ENCODE measurements at places on chromosomes 16 and 17. TPM values are rescaled to one million over a fixed set of nuclear protein-coding genes. Genes with fewer than 3 reads are reported as not detected.

- peaks cover 30% of the 10 kb centered on the region for H3K4me1 ChIP-seq
- no peak overlapping the region for H3K4me3 ChIP-seq
- no peaks in the 10 kb centered on the region for H3K27me3 ChIP-seq
- no peak for DNase-seq
Measured at GRCh38 chr16:57387598-57388354, 15.5 kb downstream of the CX3CL1 start.

DNA sequence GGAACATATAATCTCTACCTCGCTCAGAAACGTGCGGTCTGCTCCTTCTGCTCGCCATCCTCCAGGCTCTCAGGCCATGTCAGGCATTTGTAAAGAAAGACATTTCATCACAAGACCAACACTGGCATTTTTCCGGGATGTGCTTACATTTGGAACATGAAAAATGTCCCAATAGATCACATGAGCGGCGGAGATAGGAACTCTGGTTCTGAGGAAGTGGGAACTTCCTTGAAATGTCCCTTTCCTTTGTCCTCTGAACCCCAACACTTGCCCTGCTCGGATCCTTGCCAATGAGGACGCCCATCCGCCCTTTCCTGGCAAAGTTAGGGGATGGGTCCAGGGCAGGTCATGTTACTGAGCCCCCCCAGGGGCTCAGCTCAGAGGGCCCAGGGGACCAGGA, 130.5 kb downstream of the MAF start:
- no peaks in the 10 kb centered on the region for H3K27me3 ChIP-seq
- DNase-seq, result no peak

- DNase-seq, result no peak
- H3K27me3 ChIP-seq, result peaks cover 13% of the 10 kb centered on the region
- no peaks in the 10 kb centered on the region for H3K4me1 ChIP-seq
Measured at GRCh38 chr17:6027342-6028024, 42.7 kb upstream of the WSCD1 start.

DNA sequence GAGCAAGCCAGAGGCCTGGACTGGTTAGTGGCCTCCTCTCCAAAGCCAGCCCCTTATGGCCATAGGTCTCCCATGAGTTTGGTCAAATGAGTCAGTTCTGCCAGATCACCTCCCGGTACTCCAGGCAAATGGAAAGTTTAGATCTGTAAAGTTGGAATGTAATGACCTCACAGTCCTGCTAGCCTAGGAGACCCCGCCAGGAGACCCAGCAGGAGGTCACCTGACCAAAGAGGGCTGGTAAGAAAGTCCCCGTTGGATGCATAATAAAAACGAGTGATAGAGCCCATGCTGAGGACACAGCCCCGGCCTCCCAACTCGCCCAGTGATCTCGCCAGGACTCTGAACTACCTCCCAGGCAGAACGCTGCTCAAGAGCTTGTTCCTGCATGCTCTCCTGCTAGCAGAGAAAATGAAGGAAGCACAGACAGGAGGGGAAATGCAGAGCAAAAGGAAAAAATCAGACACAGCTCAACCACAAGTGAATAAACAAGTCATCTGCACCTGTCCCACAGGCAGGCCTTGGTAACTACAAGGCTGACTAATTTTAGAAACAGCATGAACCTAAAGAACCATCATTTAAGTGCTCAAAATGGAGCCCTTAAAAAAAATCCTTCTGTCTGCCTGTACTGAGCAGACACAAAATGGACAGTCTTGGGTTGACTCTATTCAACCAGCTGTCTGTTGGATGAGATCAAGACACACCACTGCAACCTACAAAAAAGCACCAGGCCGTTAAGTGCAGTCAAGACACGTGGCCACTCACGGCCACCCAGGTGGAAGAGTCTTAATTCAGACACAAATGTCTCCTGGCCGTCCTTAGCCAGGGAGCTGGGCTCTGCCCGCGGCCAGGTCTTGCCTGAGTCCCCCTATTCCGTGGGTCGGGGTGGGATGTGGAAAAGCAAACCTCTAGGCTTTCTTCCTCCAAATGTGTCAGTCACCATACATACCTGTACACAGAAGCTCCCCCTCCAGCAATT, 9.2 kb downstream of the CDIP1 start:
- H3K27ac ChIP-seq, result no peak overlapping the region
- no peaks in the 10 kb centered on the region for H3K4me1 ChIP-seq
- DNase-seq, result no peak
- H3K27me3 ChIP-seq, result no peaks in the 10 kb centered on the region
- H3K4me3 ChIP-seq, result no peak overlapping the region

- no peak overlapping the region for H3K4me3 ChIP-seq
- no peak overlapping the region for H3K27ac ChIP-seq
- H3K27me3 ChIP-seq, result no peaks in the 10 kb centered on the region
Measured at GRCh38 chr16:88561485-88562359, 8.5 kb upstream of the ZC3H18 start.

- peak overlapping the region; percentile 60 for H3K4me3 ChIP-seq
- peak; percentile 86 for DNase-seq
- peaks cover 6% of the 10 kb centered on the region for H3K4me1 ChIP-seq
- H3K27me3 ChIP-seq, result no peaks in the 10 kb centered on the region
- peak overlapping the region; percentile 76 for H3K27ac ChIP-seq
Measured at GRCh38 chr17:36183001-36183971, 6.8 kb upstream of the TBC1D3B start.

DNA sequence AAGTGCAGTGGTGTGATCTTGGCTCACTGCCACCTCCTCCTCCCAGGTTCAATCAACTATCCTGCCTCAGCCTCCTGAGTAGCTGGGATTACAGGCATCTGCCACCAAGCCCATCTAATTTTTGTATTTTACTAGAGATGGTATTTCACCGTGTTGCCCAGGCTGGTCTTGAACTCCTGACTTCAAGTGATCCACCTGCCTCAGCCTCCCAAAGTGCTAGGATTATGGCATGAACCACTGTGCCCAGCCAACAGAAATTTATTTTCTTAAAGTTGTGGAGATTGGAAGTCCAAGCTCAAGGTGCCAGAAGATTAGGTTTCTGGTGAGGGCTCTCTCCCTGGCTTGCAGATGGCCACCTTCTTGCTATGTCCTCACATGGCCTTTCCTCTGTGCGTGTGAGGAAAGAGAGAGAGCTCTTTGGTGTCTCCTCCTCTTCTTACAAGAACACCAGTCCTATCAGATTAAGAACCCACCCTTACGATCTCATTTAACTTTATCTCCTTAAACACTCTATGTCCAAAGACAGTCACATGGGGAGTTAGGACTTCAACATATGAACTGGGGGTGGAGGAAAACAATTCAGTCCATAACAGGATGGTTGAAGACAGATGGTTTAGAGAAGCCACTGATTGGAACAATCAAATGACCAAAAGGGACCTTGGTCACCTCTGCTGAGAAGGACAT, 31.8 kb downstream of the C16orf82 start:
- H3K4me3 ChIP-seq, result no peak overlapping the region
- H3K27ac ChIP-seq, result no peak overlapping the region
- no peaks in the 10 kb centered on the region for H3K27me3 ChIP-seq
- DNase-seq, result no peak

DNA sequence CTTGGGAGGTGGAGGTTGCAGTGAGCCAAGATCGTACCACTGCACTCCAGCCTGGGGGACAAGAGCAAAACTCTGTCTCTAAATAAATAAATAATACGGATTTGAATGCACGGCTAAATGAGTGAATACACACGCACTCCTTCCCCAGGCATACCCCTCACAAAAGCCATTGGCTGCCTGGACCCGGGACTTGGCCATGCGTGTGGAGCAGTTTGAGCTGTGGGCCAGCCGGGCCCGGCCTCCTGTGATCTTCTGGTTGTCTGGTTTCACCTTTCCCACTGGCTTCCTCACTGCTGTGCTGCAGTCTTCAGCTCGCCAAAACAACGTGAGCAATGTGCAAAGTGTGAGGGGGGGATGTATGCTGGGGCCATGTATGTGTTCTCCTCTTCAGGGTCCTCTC, 1.6 kb upstream of the KDM6B start:
- H3K4me1 ChIP-seq, result peaks cover 11% of the 10 kb centered on the region
- H3K36me3 ChIP-seq, result no peaks in the 10 kb centered on the region
- no peak overlapping the region for H3K27ac ChIP-seq
- no peak overlapping the region for H3K4me3 ChIP-seq
- no peaks in the 10 kb centered on the region for H3K27me3 ChIP-seq

DNA sequence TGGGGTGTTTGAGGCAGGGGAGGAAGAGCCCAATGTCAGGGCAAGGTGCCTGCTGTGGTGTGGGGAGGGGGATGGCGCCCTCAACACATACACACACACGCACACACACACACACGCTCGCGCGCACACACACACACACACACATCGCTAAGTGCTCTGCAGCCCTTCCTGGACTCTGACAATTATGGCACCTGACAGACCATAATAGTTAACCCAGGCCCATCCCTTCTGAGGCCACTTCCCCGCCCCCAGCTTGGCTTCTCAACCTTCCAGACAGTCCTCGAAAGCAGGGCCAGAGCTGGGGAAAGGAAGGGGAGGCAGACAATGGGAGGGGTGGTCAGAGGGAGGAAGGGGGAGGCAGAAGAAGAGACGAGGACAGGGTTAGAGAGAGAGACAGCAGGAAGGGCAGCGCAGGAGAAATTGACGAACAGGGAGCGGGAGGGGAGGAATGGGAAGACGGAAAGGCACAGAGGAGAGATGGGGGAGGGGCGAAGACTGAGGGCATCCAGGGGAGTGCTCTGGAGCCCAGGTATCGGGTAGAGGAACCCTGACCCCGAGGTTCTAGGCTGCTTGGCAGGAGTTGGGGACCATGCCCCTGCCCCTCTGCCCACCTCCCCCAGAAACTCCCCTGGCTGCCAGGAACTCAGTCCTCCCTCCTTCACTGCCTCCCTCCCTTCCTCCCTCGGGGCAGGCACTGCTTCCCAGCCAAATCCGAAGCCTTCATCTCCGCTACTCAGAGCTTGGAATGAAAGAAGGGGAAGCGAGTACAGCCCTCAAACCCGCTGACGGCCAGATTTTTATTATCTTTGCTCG, 4.0 kb downstream of the SRCIN1 start:
- H3K27me3 ChIP-seq, result peaks cover 62% of the 10 kb centered on the region
- no peaks in the 10 kb centered on the region for H3K36me3 ChIP-seq
- H3K27ac ChIP-seq, result no peak overlapping the region
- no peak for DNase-seq
- H3K4me3 ChIP-seq, result no peak overlapping the region

DNA sequence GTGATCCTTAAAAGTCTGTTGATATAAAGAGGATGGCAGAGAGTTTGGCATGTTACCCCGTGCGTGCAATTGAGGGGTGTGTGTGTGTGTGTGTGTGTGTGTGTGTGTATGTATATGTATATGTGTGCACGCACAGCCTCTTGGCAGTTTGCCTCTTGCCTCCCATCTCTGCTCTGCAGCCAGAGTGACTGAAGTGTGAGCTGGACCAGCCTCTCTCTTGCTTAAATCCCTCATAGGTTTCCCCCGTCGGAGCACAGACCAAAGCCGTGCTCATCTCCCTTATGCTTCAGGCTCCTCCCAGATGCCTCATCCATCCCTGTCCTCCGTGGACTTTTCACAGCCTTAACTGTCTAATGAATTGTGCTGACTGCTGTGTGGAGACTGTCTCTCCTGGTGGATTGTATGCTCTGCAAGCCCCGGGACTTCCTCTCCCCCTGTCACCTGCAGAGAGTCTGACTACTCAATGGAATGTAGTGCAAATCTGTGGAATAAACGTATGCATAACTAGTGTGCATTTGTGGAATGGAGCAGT, 413.5 kb downstream of the CPPED1 start:
- no peak overlapping the region for H3K4me3 ChIP-seq
- H3K27ac ChIP-seq, result no peak overlapping the region
- no peaks in the 10 kb centered on the region for H3K4me1 ChIP-seq
- H3K36me3 ChIP-seq, result no peaks in the 10 kb centered on the region
- DNase-seq, result no peak
- H3K27me3 ChIP-seq, result no peaks in the 10 kb centered on the region

DNA sequence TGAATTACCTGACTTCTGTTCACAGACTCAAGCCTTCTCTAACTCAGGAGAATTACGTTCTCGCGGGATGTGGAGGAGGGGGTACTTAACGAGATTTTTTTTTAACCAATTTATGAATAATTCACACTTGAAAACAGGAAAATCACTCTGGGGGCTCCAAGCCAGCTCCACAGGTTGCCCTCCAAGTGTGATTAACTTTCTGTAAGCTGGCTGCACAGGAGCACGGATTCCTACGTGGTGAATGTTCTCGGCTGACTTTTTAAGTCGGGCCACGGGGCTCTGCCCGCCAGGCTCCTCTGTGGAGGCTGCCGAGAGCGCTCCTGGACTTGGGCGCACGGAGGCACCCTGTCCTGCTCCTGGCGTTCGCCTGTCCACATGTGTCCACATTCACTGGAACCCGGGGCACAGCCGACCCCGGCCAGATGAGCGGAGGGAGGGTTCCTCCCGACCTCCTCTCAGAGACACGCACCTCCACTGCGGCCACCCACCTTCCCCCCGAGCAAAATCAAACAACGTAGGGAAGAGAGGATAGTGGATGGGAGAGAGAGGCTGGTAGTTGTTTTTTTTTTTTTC, 147.1 kb upstream of the CHMP6 start:
- no peaks in the 10 kb centered on the region for H3K4me1 ChIP-seq
- no peak overlapping the region for H3K4me3 ChIP-seq
- DNase-seq, result peak; percentile 58
- peaks cover 18% of the 10 kb centered on the region for H3K36me3 ChIP-seq

DNA sequence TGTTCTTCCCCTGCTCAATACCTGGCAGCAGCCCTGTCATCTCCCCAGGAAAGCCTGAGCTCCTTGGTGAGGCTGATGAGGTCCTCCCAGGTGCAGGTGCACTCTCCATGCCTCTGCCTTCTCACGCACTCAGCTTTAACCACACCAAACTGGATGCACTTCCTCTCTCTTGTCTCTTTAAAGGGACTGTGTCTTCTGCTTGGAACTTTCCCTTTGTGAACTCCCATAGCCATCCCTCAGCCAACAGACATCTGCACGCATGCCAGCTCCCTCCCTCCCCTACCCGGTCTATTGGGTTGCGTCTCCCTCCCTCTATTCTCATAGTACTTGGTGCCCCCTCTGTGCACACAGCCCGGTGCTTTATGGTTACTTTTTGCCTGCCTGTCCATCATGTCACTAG, 231.2 kb downstream of the MSI2 start:
- H3K27ac ChIP-seq, result no peak overlapping the region
- no peaks in the 10 kb centered on the region for H3K4me1 ChIP-seq
- H3K27me3 ChIP-seq, result no peaks in the 10 kb centered on the region
- DNase-seq, result no peak
- H3K4me3 ChIP-seq, result no peak overlapping the region
- no peaks in the 10 kb centered on the region for H3K36me3 ChIP-seq

GRCh38 chr16:59973966-59974365, 1239.8 kb upstream of the GOT2 start:
- H3K4me1 ChIP-seq, result no peaks in the 10 kb centered on the region
- no peak overlapping the region for H3K27ac ChIP-seq
- H3K4me3 ChIP-seq, result no peak overlapping the region
- no peaks in the 10 kb centered on the region for H3K36me3 ChIP-seq
- DNase-seq, result no peak

ERN2 gene
- 0.29 TPM for total RNA-seq

EIF1 gene
- total RNA-seq, result 974 TPM

ELP5 gene
- total RNA-seq, result 35.0 TPM

SDR42E2 gene
- 0.14 TPM for total RNA-seq

HCRT gene
- total RNA-seq, result not detected

KNOP1 gene
- total RNA-seq, result 12.2 TPM

KRTAP4-6 gene
- total RNA-seq, result not detected

FAM222B gene
- 22.2 TPM for total RNA-seq

HLF gene
- total RNA-seq, result 31.8 TPM

GRIN2A gene
- 0.09 TPM for total RNA-seq

All from upper lobe of right lung (tissue), 1 donor.